Caco-2 (cell line): ENCODE measurements at places on chromosomes 4 and X.

GRCh38 chr4:144575181-144575580 is 70.8 kb upstream of the HHIP start:
- no peak for DNase-seq

DNA sequence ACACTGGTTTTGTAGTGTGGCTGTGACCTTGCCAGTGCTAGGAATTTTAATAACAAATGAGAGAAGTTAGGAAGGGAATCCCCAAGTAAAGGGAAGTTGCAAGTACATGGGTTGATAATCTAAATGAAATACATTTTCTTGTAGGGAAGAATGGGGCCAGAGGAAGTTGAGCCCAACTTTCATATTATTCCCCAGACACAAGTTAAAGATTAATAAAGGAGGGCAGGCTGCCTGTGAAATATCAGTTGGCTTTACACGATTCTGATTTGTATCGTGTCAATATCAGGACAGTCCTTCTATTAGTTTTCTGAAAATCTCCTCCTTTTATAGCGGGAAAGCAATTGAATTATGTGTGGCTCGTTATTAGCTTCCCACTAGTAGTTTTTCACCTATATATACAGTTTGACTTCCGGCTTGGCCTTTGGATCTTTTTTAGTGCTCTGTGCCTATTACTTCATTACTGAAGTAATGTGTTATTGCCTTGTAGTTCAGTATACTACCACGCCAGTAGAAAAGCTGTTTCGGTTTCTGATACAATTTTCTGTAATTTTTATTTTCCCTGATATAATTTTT is 1.7 kb downstream of the PDLIM5 start:
- DNase-seq, result no peak

- DNase-seq, result no peak
These were observed 586.5 kb upstream of the FTHL17 start for GRCh38 chrX:31658360-31658759.

DNA sequence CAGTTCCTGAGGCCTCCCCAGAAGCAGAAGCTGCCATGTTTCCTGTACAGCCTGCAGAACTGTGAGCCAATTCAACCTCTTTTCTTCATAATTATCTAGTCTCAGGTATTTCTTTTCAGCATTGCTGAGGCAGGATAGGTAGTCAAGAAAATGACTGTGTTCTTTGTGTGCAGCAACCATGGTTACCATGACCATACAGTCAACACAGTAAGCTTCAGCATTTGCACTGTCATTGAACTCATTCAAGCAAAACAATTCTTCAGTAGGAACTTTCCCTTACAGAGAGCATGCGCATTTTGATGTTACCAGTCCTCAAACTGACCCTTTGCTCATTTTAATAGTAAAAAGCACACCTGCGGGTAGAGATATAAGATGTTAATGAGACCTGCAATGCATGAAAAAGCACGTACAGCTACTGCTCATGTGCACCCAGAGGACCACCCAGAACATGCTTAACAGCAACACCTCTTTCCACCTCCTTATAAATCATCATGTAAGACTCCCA is 180.8 kb downstream of the PRKX start:
- no peak for DNase-seq

DNA sequence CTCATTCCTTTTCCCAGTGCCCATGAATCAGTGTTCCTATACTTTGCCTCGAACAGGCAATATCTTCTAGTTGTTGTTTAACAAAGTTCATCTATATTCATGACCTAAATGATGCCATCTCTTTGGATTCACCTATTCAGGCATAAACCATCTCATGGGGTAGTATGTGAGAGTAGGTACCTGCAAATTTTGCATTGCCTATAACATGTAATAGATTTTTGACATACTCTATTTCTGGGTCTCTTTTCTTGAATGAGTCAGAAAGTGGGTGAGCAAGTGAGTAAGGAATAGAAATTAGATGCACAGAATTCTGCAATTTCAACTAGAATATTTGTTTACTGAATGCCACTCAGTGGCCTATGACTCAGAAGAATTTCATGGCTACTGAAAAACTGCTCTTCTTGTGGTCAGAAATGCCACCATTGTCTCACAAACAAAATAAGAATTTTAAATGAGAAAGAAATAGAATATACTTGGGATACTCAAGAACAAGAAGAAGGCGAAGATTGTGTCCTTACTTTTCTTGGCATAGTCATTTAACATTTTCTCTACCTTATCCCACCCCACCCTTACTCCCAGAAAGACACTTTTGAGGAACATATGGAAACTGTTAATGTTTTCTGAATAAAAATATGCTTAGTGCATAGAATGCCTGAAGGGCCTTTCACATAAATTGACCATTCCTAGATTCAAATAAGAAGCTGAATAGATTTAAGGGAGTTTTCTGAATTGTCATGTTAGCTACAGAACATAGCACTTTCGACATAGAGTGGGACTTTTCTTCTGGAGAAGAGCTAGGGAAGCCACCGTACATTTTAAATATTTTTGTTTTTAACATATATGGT is 86.8 kb downstream of the HHIP start:
- no peak for DNase-seq

DNA sequence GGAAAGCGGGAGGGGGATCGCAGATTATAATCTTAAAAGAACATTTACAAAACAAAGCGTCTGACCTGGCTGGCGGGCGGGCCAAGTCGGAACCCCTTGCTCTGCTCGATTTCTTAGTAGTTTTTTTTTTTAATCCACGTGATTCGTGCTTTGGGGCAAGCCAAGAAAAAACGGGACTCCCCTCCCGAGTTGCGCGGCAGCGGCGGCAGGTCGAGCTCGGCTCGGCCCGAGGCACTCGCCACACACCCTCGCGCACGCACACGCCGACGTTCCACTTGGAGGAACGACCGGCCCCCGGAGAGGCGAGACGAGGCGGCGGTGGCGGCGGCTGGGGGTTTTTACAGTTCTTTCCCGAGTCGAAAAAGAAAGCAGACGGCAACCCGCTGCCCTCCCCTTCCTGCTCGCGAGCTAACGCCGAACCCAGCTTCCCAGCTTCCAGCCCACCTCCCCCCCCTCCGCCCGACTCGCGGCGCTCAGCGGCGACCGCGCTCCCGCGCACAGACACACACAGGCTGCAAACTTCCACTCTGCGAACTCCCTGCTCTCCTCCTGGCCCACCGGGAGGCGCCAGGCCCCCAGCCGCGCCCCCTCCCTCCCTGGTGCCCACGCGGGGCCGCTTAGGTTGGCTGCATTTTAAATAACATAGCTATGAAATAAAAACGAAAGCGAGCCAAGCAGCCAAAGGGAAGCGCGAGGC is 1.2 kb downstream of the BCOR start:
- peak; percentile 14 for DNase-seq

DNA sequence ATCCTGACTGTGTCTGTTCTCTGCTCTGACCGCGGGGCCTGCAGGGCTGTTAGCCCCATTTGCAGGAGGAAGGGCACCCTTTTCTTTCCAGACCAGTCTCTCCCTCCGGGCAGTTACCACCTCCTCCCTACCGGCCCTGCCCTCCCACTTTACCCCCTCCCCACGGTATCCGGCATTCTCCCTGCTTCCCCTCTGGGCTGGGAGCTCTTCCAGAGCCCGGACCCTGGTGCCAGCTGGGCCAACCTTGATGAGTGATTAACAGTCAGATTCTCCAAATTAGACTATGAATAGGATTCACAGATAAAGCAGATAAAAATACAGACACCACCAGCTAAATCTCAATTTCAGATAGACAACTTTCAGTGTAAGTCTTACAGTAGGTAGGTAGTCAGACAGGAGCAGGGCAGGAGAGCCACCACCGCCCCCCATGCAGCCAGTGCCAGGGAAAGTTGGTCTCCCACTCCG is 23.4 kb upstream of the WFS1 start:
- no peak for DNase-seq

GRCh38 chr4:121698236-121698671 is 1.5 kb upstream of the ANXA5 start:
- DNase-seq, result no peak

DNA sequence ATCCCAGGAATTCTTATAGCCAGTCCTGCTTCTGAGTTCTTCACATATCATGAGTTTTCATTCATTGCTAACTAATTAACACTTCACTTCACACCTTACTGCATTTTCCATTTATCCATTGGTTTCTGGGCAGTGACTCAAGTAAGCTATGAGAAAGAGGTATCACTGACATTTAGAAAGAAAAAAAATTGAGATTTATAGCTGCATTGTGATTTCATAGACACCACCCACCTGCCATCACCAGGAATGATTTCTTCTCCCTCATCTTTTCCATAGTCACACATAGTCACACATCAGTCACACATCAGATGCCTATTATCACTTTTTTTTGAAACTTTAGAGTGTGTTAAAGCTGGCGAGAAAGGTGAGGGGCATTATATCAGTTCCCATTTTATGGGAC is 121.8 kb downstream of the SLC39A8 start:
- DNase-seq, result no peak

DNA sequence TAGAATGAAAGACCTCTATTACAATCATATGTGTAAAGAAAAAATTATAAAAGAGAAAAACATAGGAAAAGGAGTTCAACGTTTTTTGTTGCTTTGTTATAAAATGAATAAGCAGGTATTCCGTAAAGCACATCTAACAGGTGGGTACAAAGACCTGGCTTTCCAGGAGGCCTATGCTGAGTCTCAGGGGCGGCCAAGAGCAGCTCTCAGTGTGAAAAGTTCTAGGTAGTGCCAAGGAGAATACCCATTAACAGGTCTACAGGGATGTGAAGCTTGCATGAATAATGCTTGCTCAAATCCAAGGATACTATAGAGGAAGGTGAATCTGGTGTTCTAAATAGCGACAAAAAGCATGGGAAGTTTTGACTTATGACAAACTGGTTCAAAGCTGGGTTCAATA is 944.4 kb downstream of the PDHA2 start:
- DNase-seq, result no peak

- DNase-seq, result no peak
These were observed 1189.6 kb downstream of the PCDH18 start for GRCh38 chr4:136342666-136343065.

DNA sequence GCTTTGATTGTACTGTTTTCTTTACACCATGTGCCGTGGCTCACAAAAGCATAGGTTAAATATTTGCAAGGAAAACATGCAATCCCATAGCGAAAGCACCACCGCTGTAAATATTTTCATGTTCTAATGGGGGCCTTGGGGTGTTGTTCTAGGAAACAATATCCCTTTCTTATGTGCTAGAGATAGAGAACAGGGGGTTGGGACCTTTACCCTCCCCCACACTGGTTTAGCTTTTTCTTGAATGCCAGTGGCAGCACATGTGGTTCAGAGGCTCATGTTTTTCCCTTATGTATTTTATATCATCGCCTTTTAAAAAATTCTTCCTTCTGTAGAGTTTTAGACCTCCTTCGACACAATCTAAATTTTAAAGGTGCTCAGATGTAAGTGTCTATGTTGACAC is 422.6 kb upstream of the TENM3 start:
- no peak for DNase-seq

DNA sequence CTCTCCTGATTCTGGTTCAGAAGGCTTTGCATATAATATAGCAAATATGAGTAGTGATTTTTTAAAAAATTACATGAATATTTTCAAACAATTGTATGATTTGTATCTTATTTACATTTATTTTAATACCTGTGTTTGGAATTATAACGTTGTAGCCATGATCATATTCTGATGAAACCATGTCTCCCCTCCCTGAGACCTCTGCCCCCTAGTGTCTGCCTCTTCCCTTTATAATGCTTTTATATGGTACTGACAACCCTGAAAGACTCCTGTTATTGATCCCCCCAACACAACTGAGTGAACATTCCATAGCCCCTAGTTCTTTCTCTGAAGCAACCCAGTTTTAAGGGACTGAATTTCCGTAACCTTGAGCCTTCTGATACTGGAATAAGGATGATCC is 187.4 kb downstream of the SOX3 start:
- no peak for DNase-seq

GRCh38 chrX:140091125-140091886 is 126.0 kb upstream of the CXorf66 start:
- DNase-seq, result peak; percentile 33

DNA sequence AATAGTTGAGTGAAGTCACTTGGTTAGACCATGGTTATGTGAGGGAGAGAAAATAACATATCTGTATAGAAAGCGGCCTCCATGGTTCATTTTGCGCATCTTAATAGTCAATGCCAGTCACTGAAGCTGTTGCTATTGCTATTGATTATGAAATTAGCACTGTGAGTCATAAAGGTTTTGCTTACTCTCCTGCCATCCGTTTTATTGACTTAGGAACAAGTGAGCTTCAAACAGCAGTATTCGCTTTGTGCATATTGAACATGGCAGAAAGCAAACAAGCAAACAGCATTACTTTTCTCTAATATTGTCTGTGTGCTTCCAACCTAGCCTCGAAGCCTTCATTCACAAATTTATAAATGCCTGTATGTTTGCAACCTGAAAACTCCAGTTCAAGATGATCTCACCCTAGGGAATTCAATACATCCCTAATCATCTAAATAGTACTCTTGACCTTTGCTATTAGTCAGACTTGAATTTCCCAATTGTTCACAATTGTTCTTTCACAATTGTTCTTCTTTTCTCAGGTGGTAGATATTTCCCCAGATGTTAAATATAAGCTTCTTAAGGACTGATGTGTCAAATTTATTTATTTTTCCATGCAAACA is 55.9 kb upstream of the GABRA2 start:
- DNase-seq, result no peak

- DNase-seq, result no peak
These were observed 18.0 kb upstream of the TMEM131L start for GRCh38 chr4:153448003-153448731.

GRCh38 chrX:2765549-2765830 is 13.7 kb downstream of the XG start:
- DNase-seq, result no peak

- no peak for DNase-seq
These were observed 47.4 kb downstream of the ACSL4 start for GRCh38 chrX:109685656-109686078.

- no peak for DNase-seq
These were observed 100.2 kb downstream of the OTC start for GRCh38 chrX:38452603-38453002.

- no peak for DNase-seq
These were observed 224.9 kb downstream of the KIT start for GRCh38 chr4:54882616-54883015.
